ENCODE measurements at places on chromosomes 3 and 15.

DNA sequence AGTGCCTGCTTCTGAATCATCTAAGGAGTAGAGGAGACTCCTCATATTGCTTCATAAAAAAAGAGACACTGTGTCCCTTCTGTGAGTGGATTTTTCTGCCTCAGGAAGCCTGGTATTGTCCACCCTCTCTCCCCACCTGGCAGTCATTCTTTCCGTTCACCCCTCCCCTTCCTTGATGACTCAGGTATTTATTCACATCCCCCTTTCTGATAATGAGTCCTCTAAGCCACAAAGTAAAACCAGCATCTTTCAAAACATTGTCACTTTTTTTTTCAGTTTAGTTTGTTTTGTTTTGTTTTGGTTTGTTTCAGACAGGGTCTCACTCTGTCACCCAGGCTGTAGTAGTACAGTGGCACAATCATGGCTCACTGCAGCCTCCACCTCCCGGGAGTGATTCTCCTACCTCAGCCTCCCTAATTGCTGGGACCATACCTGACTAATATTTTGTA is 65.2 kb upstream of the UBE2E1 start:
- peak; percentile 47 for DNase-seq

GRCh38 chr15:51838270-51838669 is 8.8 kb downstream of the TMOD3 start:
- no peak for DNase-seq

DNA sequence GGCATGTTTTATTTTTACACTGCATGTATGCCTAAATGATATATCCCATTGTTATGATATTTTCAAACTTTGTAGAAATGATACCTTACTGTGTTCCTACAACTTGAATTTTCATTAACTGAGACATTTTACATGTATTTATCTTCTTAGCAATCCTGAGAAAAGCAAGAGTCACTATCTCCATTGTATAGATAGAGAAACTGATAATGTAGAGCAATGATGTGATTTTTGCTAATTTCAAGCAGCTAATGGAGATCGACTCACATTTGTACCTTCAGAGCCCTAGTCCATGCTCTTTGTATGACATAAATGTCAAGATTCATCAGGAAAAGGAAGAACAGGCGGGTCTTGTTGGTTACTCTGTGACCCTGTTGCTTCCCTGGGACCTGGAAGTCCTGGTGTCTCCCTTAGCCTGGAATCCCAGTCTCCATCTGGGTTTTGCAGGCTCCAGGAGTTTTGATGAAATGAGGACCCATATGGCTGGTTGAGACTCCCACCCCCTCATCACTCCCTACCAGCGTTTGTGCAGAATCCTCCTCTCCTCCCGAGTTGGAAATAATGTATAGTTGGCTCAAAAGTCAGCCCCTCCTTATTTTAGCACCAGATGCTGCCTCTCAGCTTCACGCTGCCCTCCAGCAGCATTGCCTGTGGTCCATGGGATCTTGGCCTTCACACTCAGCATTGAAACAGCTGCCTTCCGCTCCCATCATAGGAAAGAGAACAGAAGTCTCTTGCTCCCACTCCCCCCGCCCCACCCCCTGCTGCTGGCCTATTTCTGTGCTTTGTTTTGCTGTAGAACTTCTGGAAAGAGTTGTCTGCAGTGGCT is 67.1 kb downstream of the APBA2 start:
- no peak for DNase-seq

- no peak for DNase-seq
Measured at GRCh38 chr3:188792793-188793192, 379.0 kb upstream of the TPRG1 start.

- no peak for DNase-seq
Measured at GRCh38 chr3:11662392-11662990, 18.8 kb upstream of the VGLL4 start.

DNA sequence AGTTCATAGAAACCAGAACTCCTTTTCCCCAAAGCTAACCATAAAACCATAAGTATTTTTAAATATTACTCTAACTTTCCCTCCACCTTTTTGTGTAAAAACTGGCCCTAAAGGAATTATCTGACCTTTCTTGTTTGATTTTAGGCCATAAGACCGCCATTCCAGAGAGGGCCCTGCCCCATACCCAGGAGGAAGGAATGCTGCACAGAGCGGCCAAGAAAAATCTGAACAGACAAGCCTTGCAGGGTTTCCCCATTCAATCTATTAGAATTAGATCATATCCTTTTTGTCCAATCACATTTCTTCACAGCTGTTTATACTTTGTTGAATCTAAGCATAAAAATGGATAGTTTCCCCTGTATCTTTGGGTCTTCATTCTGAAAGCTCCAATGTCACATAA is 97.1 kb downstream of the B3GALNT1 start:
- DNase-seq: no peak

All from GM06990 (cell line).